ENCODE measurements at places on chromosomes 2 and 18. TPM values are rescaled to one million over a fixed set of nuclear protein-coding genes. Genes with fewer than 3 reads are reported as not detected.

DNA sequence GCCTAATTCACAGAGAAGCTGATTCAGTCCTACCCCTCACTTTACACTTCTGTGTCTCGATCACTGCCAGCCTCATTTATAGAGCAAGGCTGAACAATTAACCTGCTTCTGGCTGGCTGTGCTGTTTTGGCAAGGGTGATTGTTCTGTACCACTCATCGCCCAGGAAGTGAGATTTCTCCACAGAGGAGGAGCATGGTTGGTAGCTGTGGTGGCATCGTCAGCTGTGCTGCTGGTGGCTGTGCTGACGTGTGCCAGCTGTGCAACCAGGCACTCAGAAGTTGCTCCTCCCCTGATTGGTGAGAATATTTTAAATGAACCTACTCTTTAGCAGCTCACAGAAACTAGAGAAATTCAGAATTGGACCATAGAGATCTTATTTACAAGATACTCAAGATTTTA lies 158.3 kb downstream of the EML6 start:
- DNase-seq: no peak

GRCh38 chr2:215854008-215854407 lies 159.3 kb downstream of the MREG start:
- DNase-seq: no peak

- no peak for DNase-seq
These were observed at the start of gene CBLN2 for GRCh38 chr18:72544092-72544886. Gene CBLN2 (minus strand): TSS chr18:72544342. CDS start chr18:72542160, 2,182 bp downstream.

DNA sequence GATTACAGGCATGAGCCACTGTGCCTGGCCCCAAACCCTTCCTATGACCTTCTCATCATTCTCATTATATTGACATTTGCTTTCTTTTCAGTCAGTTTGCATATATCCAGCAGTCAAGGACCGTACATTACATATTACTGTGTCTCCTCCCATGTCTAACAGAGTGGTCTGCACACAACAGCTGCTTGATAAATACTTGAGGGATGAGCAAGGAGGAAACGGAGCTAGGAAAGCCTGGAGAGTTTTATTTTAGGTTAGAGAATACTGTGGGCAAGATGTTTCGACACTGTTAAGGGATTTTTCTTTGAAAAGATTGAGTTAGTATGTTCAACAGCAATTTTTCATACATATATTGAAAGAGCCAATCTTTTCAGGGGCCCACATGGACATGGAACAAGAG lies 76.2 kb upstream of the CHRNA1 start:
- no peak for DNase-seq

DNA sequence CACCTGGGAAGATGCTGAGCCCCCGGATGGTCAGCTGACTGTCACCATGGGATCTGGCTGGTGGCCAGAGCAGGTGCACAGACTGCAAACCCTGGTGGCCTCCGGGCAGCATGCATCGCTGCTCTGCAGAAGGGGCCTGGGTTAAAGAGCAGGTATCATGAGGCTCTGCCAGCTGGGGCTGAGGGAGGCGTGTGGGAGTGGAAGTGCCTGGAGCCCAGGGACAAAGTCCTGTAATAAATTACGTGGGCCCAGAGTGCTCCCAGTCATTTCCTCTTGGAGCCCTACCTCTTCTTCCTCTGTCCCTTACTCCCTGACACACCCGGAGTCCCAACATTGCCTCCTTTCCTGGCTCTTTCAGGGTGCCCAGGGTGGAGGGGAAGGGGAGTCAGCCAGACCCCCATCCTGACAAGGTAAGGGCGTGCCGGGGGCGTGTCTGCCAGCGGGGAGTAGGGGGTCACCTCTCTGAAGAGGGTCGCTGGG lies at the start of gene MYO7B:
TSS of gene MYO7B (plus strand) at position 262 of the 480 bp plus-strand sequence. CDS start 24,040 bp downstream, outside the sequence.
- no peak for DNase-seq

SFTPB gene
- 1.7 TPM for total RNA-seq

Data from ureter (tissue), 1 donor.